Esophagus squamous epithelium (tissue), 5 donors: ENCODE measurements at places on chromosomes 16 and 17.

DNA sequence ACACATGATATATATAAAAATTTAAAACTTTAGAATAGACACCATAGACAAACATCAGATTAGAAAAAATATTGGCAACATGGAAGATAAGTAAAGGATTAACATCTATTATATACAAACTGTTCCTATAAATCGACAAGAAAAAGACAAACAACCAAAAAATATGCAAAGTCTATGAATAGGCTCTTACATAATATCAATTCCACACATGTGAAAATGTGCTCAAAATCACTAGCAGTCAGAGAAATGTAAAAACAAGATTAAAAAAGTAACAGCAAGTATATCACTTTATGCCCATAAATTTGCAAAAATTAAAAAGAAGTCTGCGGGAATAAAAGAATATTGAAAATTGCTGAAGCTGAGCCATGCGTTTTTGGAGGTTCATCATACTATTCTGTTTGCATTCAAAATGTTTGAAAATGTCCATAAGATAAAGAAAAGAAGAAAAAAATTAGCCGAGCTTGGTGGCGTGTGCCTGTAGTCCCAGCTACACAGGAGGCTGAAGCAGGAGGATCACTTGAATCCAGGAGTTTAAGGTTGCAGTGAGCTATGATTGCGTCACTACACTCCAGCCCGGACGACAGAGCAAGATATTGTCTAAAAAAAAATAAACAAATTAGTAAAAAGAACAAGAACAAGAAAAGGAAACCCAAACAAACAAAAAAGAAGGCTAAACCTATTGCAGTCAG, 11.2 kb upstream of the ERN2 start:
- no peak for DNase-seq

DNA sequence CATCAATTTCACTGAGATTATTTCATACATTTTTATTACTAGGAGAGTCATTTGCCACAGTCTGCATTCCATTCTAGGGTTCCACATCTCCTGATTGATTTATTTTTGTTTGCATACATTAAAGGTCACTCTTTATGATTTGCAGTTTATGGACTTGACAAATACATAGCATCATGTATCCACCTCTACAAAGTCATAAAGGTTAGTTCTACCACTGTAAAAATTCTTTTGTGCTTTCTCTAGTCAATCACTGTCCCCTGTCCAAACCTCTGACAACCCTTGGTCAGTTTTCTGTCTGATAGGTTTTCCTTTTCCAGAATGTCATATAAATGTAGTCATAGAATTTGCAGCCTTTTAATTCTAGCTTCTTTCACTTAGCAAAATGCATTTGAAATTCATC, 434.6 kb upstream of the MON1B start:
- no peak for DNase-seq

DNA sequence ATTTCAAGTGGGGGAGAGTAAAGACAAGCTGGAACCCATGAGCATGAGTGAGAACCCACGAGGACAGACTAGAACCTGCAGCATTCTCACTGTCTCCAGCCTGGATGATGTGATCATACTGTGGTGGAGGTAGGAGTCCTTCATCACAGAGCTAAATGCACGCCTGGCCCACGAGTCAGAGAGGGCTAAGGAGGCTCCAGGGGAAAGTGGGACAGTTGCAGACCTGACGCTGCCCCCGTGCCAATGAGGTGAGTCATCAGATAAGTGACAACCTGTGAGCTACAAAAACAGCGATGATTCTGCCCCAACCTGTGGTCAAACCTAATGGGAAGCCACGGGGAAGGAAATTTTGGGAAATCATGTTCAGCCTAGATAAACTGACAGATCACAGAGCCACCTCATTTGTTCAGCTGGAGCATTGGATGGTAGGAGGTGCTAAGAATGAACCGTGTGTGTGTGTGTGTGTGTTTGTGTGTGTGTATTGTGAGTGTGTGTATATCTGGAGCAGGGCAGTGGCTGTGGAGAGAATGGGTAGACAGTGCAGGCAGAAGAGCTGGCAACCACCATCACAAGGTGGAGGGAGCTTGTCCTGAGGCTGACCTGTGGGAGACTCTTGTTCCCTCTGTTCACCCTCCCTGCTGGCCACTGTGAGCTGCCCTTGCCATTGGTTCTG, 131.8 kb downstream of the UTP18 start:
- DNase-seq: no peak

GRCh38 chr16:58324792-58325191, 30.0 kb upstream of the PRSS54 start:
- DNase-seq: no peak

- no peak for DNase-seq
Measured at GRCh38 chr16:88064889-88065746, 113.9 kb downstream of the BANP start.

DNA sequence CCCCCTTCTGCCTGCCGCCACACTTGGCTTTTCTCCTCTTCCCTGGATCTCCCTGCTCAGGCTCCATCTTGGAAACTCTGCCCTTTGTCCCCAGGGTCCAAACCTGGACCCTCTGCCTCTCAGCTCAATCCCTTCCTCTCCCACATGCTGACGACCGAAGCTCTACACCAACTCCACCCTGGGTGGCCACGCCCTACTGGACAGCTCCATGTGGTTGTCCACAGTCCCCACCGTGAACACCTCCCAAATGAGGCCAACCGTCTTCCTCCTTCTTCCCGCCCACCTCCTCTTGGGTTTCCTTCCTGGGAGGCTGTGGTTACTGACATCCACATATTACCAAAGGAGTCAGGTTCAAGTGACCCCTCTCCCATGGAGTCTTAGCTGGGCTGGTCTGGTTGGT, 22.6 kb upstream of the MLKL start:
- no peak for DNase-seq

DNA sequence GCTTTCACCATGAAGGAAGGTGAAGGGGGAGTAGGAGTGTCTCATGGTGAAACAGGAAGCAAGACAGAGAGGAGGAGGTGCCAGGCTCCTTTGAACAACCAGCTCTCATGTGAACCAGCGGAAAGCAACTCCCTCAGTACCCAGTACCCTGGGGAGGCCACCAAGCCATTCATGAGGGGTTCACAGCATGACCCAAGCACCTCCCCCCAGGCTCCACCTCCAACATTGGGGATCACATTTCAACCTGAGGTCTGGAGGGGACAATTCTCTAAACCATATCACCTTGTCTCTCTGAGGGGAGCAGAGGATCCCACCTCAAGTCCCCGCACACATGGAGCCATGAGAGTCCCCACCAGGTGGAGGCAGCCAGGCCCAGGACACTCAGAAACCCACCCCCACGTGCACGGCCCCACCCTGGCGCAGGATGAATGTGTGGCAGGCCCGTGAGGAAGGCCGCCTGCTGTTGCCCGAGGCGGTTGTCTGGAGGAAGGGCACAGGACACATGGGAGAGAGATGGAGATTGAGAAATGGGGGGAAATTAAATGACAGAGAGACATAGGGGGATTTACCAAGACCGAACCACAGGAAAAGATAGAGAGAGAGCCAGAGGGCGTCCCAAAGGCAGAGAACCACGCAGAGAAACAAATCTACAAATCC, 85.9 kb downstream of the TMEM132E start:
- no peak for DNase-seq

DNA sequence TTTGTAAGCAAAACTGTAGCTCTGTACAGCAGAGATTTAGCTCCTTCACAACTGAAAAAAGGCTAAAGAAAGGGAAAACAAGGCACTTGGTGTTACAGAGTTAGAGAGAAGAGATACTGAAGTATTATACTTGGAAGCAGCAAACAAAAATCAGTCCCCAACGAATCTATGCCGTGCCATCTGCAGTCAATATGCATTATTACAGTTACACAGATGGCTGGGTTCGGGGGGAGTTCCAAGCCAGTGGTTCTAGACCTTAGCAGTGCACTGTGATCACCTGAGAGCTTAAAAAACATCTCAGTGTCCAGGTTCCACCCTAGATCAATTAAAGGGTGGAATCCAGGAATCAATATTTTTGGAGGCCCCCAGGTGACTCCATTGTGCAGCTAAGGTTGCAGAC, 489.9 kb downstream of the SHISA9 start:
- DNase-seq: no peak

DNA sequence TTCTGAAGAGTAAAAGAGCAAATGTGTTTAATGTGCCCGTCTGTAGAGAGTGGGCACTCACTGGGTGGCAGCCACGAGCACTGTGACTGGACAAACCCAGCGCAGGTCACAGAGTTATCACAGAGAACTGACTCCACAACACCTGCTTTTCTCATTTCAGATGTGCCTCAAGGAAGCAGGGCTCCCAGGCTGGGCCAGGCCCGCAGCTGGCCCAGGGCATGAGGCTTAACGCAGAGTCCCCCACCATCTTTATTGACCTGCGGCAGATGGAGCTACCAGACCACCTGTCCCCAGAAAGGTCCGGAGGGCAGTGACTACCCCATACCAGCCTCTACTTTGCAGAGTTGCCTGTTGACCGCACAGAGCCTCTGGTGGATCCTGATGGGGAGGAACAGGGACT, 11.9 kb downstream of the DNAAF8 start:
- DNase-seq: no peak

- DNase-seq: no peak
Measured at GRCh38 chr16:57592591-57593003, 35.8 kb upstream of the ADGRG1 start.
